ENCODE measurements at places on chromosomes 3 and 15.

DNA sequence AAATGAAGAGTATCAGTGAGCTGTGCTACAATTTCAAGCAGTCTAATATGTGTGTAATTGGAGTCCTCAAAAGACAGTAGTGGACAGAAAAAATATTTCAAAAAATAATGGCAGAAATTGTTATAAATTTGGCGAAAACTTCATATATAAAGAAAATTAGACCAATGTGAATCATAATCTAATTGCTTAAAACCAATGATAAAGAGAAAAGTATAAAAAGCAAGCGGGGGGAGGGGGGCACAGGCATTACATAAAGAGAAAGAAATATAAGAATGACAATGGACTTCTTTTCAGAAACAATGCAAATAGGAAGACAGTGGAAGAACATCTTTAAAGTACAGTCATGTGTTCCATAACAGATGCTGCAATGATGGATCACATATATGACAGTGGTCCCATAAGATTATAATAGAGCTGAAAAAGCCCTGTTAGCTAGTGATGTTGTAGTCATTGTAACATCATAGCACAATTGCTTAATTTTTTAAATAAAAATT lies 7.9 kb upstream of the PXYLP1 start:
- no peak for DNase-seq

- no peak for DNase-seq
These were observed 491.1 kb upstream of the NR2F2 start for GRCh38 chr15:95839367-95839782.

GRCh38 chr15:40454904-40455391 lies 14.2 kb downstream of the BAHD1 start:
- DNase-seq = no peak

DNA sequence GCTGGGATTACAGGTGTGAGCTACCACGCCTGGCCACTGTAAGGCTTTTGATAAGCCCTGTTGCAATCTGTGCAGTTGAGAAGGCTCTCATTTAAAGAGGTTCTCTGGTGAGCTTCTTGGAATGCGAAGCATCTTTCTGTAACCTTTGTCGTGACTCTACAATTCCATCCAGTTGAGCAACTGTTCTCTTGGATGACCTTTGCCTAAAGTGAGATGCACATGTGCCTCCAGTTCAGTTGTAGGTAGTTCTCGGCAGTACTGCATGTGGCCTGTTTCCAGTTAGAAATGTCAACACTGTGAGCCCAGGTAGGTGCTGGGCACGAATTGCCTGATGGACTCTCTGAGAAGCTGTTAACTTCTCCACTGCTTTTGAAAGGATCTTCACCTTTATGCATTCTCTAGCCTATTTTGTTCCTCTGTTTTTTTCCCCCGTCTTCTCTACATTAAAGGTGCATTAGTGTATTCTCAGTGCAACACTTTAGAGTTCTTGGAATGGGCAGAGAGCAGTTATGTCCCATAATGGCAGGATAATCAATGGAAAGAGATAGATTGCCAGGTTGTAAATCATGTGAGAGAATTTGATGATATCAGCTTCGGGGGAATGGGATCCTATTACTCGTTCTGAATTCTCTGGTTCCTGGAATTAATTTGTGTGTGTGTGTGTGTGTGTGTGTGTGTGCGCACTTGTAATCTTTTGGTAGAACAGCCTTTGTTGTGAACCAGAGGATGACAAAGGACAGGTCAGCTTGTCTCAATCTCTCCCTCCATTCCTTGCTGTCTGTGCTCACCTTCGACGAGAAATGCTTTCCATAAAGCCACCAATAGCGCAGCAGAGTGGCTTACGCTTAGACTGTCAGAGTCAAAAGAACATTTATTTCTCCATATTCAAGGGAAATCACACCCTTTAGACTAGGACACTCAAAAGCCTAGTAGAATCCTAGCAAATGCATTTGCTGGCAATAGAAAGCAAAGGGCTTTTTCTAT lies 51.1 kb downstream of the PTPRG start:
- DNase-seq = no peak

- DNase-seq = no peak
These were observed 28.3 kb downstream of the PLXND1 start for GRCh38 chr3:129577925-129578786.

- DNase-seq = no peak
These were observed 57.3 kb upstream of the SPRED1 start for GRCh38 chr15:38195191-38195901.

DNA sequence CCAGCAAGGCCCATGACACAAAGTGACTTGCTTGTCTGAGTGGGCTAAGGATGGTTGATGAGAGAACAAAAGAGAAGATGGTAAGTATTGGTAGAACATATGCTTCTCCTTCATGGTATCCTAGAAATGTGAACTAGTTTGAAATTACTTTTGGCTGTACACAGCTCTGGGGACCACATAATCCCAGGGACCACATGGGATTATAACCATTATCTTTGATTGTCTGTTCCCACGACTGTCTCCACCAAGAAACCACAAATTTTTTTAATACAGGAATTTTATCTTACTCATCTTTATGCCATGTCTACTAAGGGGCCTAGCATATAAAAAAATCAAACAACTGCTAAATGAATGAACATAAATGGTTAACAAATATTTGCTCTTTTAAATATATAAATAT lies 155.3 kb upstream of the PRICKLE2 start:
- DNase-seq = no peak

- no peak for DNase-seq
These were observed 218.5 kb upstream of the TTC14 start for GRCh38 chr3:180383332-180384020.

GRCh38 chr3:58824777-58825176 lies 158.2 kb upstream of the FAM3D start:
- no peak for DNase-seq

GRCh38 chr15:94234300-94234699 lies 2.9 kb downstream of the MCTP2 start:
- no peak for DNase-seq

DNA sequence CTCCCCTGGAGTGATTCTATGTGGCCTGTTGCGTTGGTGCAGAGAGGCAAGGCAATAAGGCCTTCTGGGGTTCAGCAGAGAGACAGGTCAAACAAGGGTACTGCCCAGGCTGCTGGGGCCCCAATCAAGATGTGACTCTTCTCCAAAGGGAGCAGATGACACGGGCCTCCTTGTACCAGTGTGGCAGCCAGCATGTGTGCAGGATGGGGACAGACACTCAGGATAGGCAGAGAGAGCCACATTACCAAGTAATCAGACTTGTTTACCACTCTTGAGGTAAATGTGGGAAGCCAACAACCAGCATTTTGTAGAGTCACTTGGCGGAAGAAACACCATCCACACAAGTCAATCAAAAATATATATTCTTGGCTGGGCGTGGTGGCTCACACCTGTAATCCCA lies 95.3 kb upstream of the DLG1 start:
- DNase-seq = no peak

GRCh38 chr3:120678331-120678947 lies 3.6 kb downstream of the HGD start:
- DNase-seq = peak; percentile 35

GRCh38 chr3:16825617-16826204 lies 59.0 kb upstream of the PLCL2 start:
- no peak for DNase-seq

- peak; percentile 6 for DNase-seq
These were observed 33.2 kb downstream of the SCAPER start for GRCh38 chr15:76871930-76872329.

DNA sequence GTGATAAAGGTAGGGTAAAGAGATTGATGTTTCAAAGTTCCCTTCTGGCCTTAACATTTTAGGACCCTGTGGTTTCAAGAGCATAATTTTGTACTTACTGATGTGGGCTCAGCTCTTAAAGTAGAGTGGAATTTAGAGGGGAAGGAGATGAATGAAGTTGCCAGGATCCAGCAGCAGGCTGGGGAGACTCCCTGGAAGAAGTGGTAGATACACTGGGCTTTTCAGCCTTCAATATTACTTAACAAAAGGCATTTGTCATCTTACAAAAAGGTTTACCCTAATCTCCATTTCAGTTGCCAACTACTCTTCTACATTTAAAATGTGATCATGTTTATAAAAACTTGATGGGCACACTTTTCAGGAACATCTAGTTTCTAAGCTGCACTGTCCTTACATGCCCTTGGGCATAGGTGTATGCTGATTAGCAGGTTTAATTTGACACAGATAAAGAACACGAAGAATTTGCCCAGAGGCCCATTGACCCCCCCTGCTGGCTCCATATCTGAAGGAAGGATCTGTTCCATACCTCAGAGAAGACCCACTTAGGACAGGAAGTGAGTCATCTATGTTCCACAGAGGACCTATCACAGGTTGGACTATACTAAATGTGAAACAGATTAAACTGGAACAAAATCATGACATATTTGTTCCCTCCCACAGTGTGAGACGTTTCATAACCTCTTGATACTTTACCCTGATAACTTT lies 93.0 kb upstream of the LPP start:
- no peak for DNase-seq

DNA sequence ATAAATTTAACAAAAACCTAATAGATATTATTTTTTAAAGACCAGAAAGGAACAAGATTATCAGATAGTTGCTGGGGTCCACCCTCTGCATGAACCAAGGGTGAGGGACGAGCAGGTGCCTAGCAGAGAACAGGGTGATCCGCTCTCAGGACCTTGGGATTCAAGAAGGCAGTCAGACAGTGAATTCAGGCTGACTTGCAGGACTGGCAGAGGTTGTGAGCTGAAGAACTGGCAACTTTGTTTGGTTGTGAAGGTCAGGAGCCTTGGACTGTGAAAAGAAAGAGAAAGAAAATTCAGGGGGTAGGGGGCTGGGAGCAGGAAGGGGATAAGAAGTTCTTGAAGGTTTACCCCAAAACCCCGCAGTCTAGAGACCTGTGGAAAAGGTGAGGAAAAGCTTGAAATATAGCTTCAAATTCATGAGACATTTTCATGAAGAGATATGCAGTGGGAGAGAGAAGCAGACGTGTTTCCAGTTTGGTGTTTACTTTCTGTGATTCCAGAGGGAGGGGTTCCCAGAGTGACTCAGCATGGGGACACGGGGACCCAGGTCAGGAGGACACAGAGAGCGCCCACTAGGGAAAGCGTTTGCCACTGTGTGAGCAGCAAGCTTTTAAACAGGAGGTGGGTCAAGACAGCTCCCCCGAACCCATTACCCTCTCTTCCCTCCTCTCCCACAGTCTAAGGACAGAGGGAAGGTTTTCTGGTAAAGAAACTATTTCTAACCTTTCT lies 217.2 kb upstream of the UMPS start:
- no peak for DNase-seq

- DNase-seq = no peak
These were observed 987 bp downstream of the PRTG start for GRCh38 chr15:55741833-55742497.

DNA sequence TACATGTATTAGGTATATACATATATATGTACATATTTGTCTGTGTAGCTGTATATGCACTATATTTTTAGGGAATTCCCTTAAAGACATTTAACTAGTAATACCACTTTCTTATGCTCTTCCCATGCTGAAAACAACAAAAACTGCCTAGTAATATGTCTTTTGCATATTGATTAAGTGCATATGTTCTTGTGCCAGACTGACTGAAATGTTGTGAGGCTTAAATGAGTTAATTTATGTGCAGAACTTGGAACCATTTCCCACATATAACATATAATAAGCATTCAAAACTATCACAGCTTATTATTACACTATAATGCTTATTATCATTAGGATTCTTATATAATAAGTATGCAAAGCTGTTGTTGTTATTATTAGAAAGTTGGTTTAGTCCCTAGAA lies 318.0 kb upstream of the KCNMB2 start:
- DNase-seq = no peak

DNA sequence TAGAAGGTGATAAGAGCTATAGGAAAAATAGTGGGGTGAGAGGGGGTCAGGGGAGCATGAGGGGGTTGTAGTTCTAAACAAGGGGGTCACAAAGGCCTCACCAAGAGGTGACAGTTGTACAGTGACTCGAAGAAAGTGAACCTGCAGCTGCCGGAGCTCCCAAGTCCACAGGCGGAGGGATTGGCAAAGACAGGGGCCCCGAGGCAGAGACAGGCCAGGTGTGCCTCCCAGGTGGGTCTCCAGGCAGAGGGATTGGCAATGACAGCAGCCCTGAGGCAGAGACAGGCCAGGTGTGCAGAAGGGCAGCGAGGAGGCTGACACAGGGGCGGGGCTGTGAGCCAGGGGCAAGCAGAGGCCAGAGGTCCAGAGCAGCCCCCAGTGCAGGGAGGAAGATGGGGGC lies 63.7 kb downstream of the DNAJB8 start:
- DNase-seq = no peak

DNA sequence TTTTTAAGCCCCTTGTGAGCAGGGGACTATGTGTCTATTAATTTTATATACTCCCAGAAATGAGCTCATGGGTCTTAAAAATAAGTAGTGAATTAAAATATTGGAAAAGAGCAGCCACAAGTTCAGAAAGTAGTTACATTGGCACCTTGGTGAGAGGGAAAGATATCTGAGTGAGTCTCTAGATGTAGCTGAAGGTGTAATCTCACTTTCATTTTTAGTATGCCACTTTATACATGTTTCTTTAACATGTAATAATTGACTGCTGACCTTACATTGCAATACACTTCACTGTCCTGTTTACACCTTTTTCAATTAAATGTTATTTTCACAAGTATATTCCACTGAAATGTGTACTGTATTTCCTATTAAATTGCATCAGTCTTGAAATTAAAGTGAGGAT lies 12.1 kb upstream of the PAK6 start:
- DNase-seq = no peak

DNA sequence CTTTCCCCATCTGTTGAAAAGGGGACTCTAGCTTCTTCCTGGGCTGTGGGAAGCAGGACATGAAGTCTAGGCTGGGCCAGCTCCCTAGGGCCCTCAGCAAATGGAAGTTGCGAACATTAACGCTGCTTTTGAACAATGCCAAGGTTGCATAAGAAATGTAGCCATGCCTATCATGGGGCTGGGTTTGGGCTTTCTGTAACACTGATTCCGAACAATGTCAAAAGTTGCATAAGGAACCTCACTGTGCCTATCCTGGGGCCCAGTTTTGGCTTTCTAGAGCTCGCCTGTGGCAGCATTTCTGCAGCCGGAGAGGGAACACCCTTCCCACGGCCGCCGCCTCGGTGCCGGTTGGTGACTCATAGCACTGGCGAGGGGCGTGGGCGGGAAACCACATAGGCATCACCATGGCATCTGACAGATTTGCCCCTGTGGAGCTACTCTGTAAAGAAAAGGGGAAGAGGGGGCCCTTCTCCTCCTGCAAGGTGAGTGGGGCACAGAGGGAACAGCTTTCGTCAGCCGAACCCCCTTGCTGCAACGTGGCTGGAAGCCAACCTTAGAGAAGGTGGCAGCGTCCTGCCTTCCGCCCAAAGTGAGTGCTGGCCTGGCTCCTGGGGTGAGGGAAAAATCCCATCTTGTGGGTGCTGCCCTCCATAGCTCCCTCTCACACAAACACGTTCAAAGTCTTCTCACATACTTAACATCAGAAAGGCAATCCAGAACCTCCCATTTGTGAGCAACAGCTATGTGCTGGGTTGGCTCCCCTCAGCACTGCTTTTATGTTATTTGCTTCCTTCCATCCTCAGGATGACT lies 46.6 kb upstream of the ATP2B2 start:
- peak; percentile 6 for DNase-seq

- no peak for DNase-seq
These were observed 275.2 kb downstream of the EPHA6 start for GRCh38 chr3:97089621-97090020.
